Small intestine (tissue), 16 donors: ENCODE measurements at places on chromosomes 1 and 21.
A peak's percentile ranks its signal among the peaks of the same experiment; 100 is the strongest.

DNA sequence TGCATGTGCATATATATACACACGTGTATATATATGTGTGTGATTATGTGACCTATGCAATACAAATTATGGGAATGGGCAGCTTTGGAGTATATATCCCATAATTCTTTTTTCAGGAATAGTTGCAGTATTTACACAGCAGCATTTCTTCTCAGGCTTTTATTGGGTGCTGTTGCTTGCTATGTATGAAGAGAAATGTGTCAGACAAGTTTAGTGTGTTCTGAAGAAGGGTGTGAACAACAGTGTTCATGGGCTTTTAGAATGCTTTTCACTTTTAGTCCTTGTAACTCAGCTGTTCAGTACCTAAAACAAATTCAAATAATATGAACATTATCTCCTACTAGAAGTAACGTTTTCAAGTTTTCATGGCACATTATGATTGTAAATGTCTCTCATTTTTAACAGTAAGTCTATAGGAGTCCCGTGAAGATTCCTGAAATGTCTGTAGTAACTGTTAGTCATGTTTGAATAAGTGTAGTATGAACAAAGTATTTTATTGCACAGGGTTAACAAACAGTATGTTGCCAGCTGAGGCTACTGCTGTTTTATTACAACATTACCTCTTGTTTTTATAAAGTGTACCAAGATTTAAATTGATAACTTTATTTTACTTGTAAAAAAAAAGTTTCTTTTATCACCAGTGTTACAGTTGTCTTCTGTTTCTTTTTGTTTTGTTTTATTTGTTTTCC lies 42.5 kb downstream of the TMED5 start:
- H3K27ac ChIP-seq = no peak overlapping the region
- no peak overlapping the region for H3K4me3 ChIP-seq
- H3K36me3 ChIP-seq = peaks cover 2% of the 10 kb centered on the region
- no peaks in the 10 kb centered on the region for H3K27me3 ChIP-seq
- no peaks in the 10 kb centered on the region for H3K4me1 ChIP-seq
- no peak for DNase-seq

- H3K4me3 ChIP-seq = no peak overlapping the region
- peaks cover 6% of the 10 kb centered on the region for H3K4me1 ChIP-seq
- H3K36me3 ChIP-seq = no peaks in the 10 kb centered on the region
- H3K27me3 ChIP-seq = no peaks in the 10 kb centered on the region
- H3K27ac ChIP-seq = peak overlapping the region; percentile 47
- DNase-seq = no peak
Observed at GRCh38 chr1:9402256-9402616, 109.5 kb downstream of the SPSB1 start.

DNA sequence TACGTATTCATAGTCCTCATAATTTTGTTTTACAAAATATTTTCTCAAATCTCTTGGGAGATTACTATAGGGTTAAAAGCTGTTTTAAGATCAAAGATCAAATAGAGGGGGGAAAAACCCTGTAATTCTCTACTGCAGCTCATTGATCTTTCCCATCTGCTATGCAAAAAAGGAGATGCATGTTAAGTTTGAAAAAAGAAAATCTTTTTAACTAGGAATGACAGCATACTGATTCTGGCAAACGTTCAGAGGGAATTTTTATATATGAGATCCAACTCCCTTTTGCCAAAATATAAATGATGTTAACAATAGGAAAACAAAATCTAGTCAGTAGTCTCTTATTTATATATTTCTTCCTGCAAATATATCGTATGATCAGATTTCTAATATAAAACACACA lies 69.1 kb downstream of the SMYD3 start:
- H3K4me1 ChIP-seq = no peaks in the 10 kb centered on the region
- DNase-seq = no peak
- H3K27ac ChIP-seq = no peak overlapping the region

DNA sequence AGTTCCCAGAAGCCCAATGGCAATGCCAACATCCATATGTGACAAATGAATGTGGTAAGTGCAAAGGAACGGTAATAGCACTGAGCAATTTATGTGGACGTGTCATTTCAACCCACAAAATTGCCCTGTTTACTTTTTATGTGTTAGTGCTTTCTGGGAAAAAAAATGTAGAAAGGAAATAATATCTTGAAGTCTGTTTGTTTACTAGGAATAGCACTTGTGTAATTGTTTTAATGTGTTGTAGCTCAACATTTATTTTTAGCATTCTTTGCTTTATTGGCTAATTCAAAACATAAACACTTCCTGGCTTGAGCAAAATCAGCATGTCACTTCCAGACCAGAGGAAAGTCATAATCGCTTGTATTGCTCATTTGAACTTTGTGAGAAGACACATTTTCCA lies 224.8 kb upstream of the KCNK2 start:
- no peak overlapping the region for H3K27ac ChIP-seq
- H3K36me3 ChIP-seq = no peaks in the 10 kb centered on the region
- no peak overlapping the region for H3K4me3 ChIP-seq
- H3K27me3 ChIP-seq = no peaks in the 10 kb centered on the region
- no peaks in the 10 kb centered on the region for H3K4me1 ChIP-seq
- DNase-seq = no peak

DNA sequence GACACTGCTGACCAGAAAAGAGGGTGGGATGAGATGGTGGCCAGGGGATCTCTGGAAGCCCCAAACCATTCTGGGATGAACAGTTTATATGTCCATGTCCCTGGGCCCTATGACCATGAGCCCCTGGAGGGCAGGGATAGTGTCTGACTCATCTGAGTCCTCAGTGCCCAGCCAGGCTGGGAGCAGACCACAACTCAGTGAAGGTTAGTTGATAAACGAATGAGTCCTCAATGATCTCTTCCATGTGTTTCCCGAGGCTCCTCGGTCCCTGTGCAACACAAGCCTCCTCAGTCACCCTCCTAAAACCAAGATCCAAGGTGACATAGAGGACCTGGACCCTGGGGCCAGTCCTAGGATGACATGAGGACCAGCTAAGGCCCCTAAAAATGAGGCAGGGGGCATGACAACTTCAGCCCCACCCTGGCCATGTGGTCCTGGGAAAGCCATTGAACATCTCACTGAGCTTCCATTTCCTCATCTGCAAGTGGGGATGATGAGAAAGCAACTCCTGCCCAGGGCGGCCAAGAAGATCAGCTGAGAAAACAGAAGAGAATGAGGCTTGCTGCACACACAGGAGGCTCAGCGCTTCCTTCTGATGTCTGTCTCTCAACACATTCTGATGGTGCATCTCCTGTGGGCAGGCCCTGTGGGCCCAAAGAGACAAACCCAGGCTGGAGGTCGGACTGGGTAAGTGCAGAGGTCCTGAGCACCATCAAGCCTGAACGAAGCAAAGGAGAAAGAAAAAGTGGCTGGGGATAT lies 86.3 kb downstream of the GLIS1 start:
- no peaks in the 10 kb centered on the region for H3K36me3 ChIP-seq
- H3K4me1 ChIP-seq = no peaks in the 10 kb centered on the region
- H3K4me3 ChIP-seq = no peak overlapping the region
- H3K27ac ChIP-seq = no peak overlapping the region
- no peak for DNase-seq
- H3K27me3 ChIP-seq = peaks cover 2% of the 10 kb centered on the region

DNA sequence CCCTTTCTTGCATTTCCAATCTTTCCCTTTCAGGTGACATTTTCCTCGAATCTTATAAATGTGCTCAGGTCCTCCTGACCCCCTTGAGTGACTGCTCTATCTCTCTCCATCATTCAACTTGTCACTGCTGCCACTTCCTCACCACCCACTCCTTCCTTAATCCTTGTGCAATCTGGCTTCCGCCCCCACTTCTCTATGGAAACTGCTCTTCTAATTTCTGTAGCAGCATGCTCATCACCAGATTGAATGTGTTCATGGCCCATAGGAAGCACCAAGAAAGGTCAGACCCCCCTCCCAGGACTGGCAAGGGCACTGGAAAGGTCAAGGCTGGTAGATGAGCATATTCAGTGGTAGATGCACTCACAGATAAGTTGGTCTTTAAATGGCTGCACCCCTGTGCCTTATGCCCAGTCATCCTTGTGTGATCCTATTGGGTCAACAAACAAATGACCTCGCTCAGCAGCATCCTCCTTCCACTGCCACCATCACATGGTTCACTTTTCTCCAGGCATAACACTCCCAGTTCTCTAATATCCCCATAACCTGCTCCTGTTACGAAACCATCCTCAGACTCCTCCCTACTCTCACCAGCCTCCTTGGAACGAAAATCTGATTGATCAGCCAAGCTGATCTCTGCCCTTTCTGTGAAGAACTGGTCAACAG lies 288.5 kb upstream of the POU3F1 start:
- H3K4me1 ChIP-seq = no peaks in the 10 kb centered on the region
- no peak overlapping the region for H3K27ac ChIP-seq
- no peaks in the 10 kb centered on the region for H3K36me3 ChIP-seq

GRCh38 chr1:96649301-96649700 lies 72.3 kb upstream of the PTBP2 start:
- no peak for DNase-seq
- no peaks in the 10 kb centered on the region for H3K36me3 ChIP-seq
- H3K4me1 ChIP-seq = no peaks in the 10 kb centered on the region

- H3K27me3 ChIP-seq = peaks cover 27% of the 10 kb centered on the region
- H3K36me3 ChIP-seq = no peaks in the 10 kb centered on the region
- peak; percentile 60 for DNase-seq
- H3K4me3 ChIP-seq = peak overlapping the region; percentile 65
- H3K4me1 ChIP-seq = peaks cover 20% of the 10 kb centered on the region
- peak overlapping the region; percentile 88 for H3K27ac ChIP-seq
Observed at GRCh38 chr1:206556750-206557635, 49.7 kb downstream of the RASSF5 start.

DNA sequence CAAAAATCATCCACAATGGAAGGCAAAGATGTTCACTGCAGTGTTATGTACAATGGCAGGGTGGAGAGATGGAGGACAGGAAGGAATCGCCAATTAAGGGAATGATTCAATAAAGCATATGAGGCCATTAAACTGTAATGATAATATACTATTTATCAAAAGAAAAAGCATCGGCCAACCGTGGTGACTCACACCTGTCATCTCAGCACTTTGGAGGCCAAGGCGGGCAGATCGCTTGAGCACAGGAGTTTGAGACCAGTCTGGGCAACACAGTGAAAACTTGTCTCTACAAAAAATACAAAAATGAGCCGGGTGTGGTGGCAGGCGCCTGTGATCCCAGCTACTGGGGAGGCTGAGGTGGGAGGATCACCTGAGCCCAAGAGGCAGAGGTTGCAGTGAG lies 89.1 kb downstream of the SSBP3 start:
- no peaks in the 10 kb centered on the region for H3K27me3 ChIP-seq
- H3K27ac ChIP-seq = no peak overlapping the region
- peaks cover 17% of the 10 kb centered on the region for H3K4me1 ChIP-seq
- no peaks in the 10 kb centered on the region for H3K36me3 ChIP-seq
- DNase-seq = peak; percentile 67
- H3K4me3 ChIP-seq = no peak overlapping the region

- H3K36me3 ChIP-seq = no peaks in the 10 kb centered on the region
- no peak overlapping the region for H3K27ac ChIP-seq
- DNase-seq = no peak
- H3K4me3 ChIP-seq = no peak overlapping the region
- no peaks in the 10 kb centered on the region for H3K27me3 ChIP-seq
Observed at GRCh38 chr21:40073642-40074041, 206.4 kb downstream of the PCP4 start.

DNA sequence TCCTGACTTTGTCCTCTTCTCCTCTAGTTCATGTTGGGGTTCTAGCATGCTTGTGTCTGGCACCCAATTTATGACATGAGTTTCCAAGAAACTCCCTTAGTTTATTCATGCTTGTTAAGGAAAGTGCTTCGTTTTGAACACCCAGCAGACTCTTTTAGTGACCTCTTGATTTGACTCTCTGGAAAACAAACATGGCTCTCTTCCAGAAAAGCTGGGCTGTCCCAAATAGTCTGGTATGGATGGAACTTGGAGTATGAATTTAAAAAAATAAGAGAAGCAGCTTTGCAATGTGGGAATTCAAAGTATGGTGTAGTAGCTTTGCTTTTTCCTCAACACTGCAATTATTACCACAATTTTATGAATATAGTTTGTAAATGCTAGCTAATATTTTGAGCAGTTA lies 143.4 kb upstream of the C8B start:
- H3K27me3 ChIP-seq = no peaks in the 10 kb centered on the region
- DNase-seq = no peak
- no peaks in the 10 kb centered on the region for H3K4me1 ChIP-seq
- no peak overlapping the region for H3K4me3 ChIP-seq
- H3K27ac ChIP-seq = no peak overlapping the region
- no peaks in the 10 kb centered on the region for H3K36me3 ChIP-seq

- no peak for DNase-seq
- H3K36me3 ChIP-seq = no peaks in the 10 kb centered on the region
- no peak overlapping the region for H3K27ac ChIP-seq
- no peaks in the 10 kb centered on the region for H3K27me3 ChIP-seq
Observed at GRCh38 chr1:53398576-53399365, 60.4 kb upstream of the DMRTB1 start.
